ENCODE measurements at places on chromosomes 1 and 21. TPM values are rescaled to one million over a fixed set of nuclear protein-coding genes. Genes with fewer than 3 reads are reported as not detected.
A peak's percentile ranks its signal among the peaks of the same experiment; 100 is the strongest.

TRIM17 gene
- not detected for total RNA-seq

ANXA9 gene
- total RNA-seq, result 0.79 TPM

DNA sequence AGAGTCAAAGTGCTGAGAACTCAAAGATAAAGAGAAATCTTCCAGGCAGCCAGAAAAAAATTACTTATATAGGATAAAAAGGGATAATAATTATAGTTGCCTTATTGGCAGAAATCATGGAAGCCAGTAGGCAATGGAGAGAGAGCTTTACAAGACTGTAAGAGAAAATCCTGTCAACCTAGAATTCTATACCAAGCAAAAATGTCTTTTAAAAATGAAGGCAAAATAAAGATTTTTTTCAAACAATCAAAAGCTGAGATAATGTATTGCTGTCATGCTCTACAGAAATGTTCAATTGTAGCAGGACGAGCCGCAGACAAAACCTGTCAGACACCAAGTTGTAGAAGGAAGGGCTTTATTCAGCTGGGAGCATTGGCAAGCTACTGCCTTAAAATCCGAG, 26.8 kb upstream of the RAB4A start:
- DNase-seq, result no peak

GRCh38 chr1:21508580-21509350, 458 bp upstream of the ALPL start:
- DNase-seq, result peak; percentile 44

- no peak for DNase-seq
Measured at GRCh38 chr1:43861337-43861736, 72.3 kb upstream of the ARTN start.

GRCh38 chr1:27885114-27885528, 12.8 kb downstream of the THEMIS2 start:
- DNase-seq, result no peak

MIS18A gene
- total RNA-seq, result 5.3 TPM

DNA sequence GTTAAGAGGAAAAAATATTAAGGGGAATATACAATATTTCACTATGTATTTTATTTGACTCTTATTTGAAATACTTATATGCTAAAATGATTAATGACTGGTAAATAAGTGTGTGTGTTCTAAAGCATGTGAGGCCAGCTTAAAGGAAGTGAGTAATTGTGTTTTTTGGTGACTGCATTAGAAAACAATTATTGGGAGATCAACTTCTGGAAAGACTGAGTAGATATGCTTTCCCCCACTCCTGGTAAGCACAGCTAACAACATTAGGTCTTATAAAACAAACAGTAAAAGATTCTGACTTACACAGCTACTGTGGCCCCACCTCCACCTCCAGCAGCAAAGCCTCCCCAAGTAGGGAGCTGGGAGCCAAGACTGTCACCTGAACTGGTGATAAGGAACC, 403.0 kb downstream of the SRGAP2C start:
- no peak for DNase-seq

GRCh38 chr1:26072305-26072704, 4.9 kb upstream of the TRIM63 start:
- no peak for DNase-seq

DNA sequence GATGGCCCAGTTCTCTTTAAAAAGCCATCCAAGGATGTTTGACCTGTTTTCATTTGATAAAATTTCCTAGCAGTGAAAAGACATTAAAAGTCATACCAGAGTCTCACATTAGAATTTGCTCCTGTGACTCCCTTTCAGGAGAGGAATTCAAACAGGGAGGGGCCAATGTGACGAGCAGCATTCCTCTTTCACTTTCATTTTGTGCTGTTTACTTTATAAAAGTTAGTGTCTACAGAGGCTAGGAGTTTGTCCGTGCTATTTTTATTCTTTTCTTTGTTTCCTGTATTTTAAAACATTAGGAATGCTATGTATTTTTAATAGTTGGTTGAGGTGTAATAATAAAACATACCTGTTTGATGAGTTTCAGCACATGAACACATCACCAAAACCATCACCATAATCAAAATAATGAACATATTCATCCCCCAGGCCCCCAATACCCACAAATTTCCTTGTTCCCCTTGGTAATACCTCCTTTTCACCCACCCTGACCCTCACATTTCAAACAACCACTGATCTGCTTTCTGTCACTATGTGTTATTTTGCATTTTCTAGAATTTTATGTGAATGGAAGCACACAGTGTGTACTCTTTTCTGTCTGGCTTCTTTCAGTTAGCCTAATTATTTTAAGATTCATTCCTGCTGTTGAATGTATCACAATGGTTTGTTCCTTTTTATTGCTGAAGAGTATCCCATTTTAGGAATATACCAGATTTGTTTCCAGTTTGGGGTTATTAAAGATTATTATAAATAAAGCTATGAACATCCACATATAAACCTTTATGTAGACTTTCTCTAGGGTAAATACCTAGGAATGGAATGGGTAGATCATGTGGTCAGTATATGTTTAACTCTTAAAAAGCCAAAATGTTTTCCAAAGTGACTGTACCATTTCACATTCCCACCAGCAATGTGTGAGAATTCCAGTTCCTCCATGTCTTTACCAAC, 129.5 kb downstream of the TENT5C start:
- no peak for DNase-seq

- no peak for DNase-seq
Measured at GRCh38 chr1:20111452-20111851, 7.9 kb downstream of the PLA2G2D start.

GRCh38 chr1:194362327-194362726, 1175.9 kb upstream of the B3GALT2 start:
- DNase-seq, result no peak

C1orf174 gene
- 14.2 TPM for total RNA-seq

Measured in omental fat pad (tissue), 4 donors.